Cardiac muscle cell (in vitro differentiated cells and primary cell): ENCODE measurements at places on chromosomes 11 and 22. TPM values are rescaled to one million over a fixed set of nuclear protein-coding genes. Genes with fewer than 3 reads are reported as not detected.
A peak's percentile ranks its signal among the peaks of the same experiment; 100 is the strongest.

- no peak overlapping the region for H3K27ac ChIP-seq
- H3K36me3 ChIP-seq, result no peaks in the 10 kb centered on the region
- DNase-seq, result no peak
- H3K4me3 ChIP-seq, result no peak overlapping the region
- H3K27me3 ChIP-seq, result no peaks in the 10 kb centered on the region
Observed at GRCh38 chr11:15144347-15144746, 29.6 kb downstream of the INSC start.

AIFM3 gene
- total RNA-seq, result 2.0 and 4.8 TPM in 2 replicates

DNA sequence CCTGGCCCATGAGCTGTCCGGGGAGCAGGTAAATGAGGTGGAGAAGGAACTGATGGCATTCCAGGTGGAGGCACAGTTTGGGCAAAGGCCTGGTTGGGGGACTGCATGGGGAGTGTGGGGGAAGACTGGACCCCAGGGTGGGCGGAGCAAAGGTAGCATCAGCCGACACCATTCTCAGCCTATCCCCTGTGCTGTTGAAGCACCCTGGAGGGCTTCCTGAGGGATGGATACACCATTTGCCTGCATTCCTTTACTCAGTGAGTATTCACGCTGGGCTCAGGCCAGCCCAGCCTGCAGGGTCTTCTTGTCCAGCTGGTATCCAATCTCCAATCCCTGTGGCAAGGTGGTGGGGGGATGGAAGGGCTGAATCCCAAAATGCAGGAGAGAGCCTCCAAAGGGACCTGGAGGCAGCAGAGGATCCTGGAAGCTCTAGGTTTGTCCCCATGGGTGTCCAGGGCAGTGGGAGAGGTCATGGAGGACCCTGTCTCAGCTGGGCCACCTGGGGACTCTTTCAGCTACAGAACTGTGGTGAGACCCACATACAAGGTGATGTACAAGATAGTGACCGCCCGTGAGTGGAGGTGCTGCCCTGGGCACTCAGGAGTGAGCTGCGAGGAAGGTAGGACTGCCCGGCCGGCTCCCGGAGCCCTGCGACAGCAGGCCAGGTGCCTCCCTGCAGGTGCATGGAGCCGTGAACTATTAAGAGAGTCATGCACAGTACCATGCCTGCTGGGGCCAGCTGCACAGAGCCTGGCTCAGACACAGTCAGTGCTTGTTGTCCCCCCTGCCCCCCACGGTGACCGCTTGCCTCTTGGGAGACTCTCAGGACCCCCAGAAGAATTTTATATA, 9.5 kb downstream of the EMID1 start:
- H3K27ac ChIP-seq, result no peak overlapping the region
- no peak overlapping the region for H3K4me3 ChIP-seq
- H3K36me3 ChIP-seq, result no peaks in the 10 kb centered on the region
- DNase-seq, result no peak
- H3K27me3 ChIP-seq, result no peaks in the 10 kb centered on the region

GRCh38 chr22:42418811-42419242, 13.4 kb downstream of the NFAM1 start:
- H3K27ac ChIP-seq, result no peak overlapping the region
- H3K36me3 ChIP-seq, result no peaks in the 10 kb centered on the region
- peaks cover 27% of the 10 kb centered on the region for H3K4me1 ChIP-seq
- H3K27me3 ChIP-seq, result no peaks in the 10 kb centered on the region

DNA sequence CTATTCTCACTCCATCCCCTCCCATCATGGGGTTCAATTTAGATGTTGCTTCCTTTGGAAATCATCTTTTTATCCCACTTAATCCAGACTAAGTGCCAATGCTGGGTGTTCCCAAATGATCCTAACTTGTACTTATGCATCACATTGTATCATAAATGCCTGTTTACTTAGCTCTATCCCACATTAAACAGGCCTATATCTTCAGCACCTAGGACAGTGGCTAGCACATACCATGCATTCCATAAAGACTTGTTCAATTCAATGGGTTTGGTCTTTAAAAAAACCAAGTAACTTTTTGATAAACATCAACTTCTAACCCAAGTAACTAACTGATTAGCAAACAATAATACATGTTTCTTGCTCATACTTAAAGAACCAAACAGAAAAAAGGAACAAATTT, 40.6 kb downstream of the RSF1 start:
- DNase-seq, result peak; percentile 40
- H3K27ac ChIP-seq, result no peak overlapping the region
- H3K4me3 ChIP-seq, result no peak overlapping the region

PGR gene
- 0.04 TPM in 1 of 2 replicates, not detected in the other for total RNA-seq

MYRF gene
- 48.0 and 56.9 TPM in 2 replicates for total RNA-seq

SCGB1D2 gene
- total RNA-seq, result not detected in 2 replicates

CRYBB3 gene
- not detected in 2 replicates for total RNA-seq

MMP10 gene
- total RNA-seq, result not detected in 2 replicates

GRCh38 chr11:65560555-65561418, 2.6 kb upstream of the LTBP3 start:
- H3K27me3 ChIP-seq, result no peaks in the 10 kb centered on the region
- H3K4me1 ChIP-seq, result peaks cover 31% of the 10 kb centered on the region
- H3K4me3 ChIP-seq, result no peak overlapping the region
- no peaks in the 10 kb centered on the region for H3K36me3 ChIP-seq
- peak; percentile 57 for DNase-seq
- H3K27ac ChIP-seq, result no peak overlapping the region

DNA sequence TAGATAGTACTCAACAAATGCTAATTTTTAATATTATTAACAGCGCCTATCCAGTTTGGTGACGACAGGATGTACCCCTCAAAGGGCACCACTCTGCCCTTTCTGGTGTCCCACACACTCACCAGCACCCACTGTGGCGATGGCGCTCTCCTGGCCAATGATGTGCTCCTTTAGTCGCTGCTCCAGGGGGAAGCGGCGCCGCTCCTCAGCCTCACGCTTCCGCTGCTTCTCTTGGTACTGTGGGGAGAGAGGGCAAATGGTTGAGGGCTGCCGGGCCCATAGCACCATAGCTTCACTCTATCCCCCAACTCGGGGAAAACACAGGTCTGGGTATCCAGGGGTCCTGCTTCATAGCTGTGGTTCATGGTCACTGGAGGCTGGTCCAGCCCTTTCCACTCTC, 73.0 kb upstream of the PHOX2A start:
- no peaks in the 10 kb centered on the region for H3K27me3 ChIP-seq
- no peak overlapping the region for H3K27ac ChIP-seq
- H3K4me1 ChIP-seq, result peaks cover 7% of the 10 kb centered on the region

GRCh38 chr11:85665733-85666132, 804 bp upstream of the CREBZF start:
- no peak for DNase-seq
- H3K27ac ChIP-seq, result peak overlapping the region; percentile 96
- H3K36me3 ChIP-seq, result peaks cover 7% of the 10 kb centered on the region
- H3K27me3 ChIP-seq, result no peaks in the 10 kb centered on the region
- H3K4me1 ChIP-seq, result peaks cover 24% of the 10 kb centered on the region

CASP5 gene
- not detected in 2 replicates for total RNA-seq

DNA sequence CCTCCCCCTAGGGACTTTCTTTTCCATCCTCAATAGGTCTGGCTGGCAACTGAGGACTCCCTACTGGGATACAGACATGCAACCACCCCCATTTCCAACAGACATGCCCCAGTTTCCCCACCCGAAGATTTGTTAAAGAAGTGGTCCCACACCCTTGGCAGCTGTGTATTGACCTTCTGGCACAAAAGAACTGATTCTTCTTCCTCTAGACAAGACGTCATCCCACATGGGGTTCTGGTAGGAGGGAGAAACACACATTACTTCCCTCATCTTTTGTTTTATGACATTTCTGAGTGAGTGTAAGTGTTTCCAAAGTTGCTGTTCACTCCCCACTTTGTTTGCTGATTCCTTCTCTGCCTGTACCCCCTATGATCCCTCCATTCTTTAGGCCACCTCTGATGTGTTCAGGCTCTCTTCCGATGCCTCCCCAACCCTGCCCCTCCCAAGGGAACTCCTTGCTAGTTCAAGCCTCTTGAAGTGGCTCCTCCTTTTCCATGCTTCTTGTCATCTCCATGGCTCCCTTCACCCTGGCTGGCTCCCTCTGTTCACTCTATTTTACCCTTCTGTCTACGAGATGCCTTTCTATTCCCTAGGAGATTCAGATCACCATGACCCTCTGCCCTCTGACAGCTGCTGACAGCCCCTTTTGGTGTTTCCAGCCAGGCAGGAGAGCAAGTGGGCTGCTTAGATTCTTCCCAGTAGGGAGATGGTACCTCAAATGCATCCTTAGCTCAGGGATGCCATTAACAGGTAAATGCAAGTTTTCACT, 4.3 kb downstream of the KIRREL3 start:
- no peak overlapping the region for H3K27ac ChIP-seq
- no peak overlapping the region for H3K4me3 ChIP-seq
- peaks cover 4% of the 10 kb centered on the region for H3K4me1 ChIP-seq
- no peak for DNase-seq

GRCh38 chr22:45455212-45455611, 41.7 kb downstream of the RIBC2 start:
- no peaks in the 10 kb centered on the region for H3K36me3 ChIP-seq
- no peak overlapping the region for H3K4me3 ChIP-seq
- DNase-seq, result peak; percentile 51

GRCh38 chr11:44112091-44112821, 16.8 kb downstream of the EXT2 start:
- H3K36me3 ChIP-seq, result peaks cover 27% of the 10 kb centered on the region
- peak; percentile 54 for DNase-seq
- H3K27ac ChIP-seq, result no peak overlapping the region
- no peaks in the 10 kb centered on the region for H3K27me3 ChIP-seq

DNA sequence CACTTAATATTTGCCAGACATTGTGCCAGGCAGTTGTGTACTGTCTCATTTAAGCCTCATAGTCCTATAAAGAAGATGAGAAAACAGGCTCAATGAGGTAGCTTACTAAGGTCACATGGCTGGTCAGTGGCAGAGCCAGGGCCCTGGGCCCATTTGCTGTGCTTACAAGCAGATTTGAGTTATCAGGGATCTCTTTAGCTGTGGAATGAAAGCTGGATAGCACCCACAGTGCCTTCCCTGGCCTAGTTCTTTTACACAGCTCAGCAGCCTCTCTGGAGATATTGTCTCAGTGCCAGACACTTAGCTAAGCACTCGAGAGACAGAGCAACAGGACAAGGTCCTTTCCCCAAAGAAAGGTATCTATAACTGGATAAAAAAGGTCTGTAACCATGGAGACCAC, 6.1 kb downstream of the TMEM86A start:
- no peak overlapping the region for H3K4me3 ChIP-seq
- no peaks in the 10 kb centered on the region for H3K36me3 ChIP-seq
- no peak overlapping the region for H3K27ac ChIP-seq
- H3K27me3 ChIP-seq, result peaks cover 16% of the 10 kb centered on the region
- peak; percentile 12 for DNase-seq

DNA sequence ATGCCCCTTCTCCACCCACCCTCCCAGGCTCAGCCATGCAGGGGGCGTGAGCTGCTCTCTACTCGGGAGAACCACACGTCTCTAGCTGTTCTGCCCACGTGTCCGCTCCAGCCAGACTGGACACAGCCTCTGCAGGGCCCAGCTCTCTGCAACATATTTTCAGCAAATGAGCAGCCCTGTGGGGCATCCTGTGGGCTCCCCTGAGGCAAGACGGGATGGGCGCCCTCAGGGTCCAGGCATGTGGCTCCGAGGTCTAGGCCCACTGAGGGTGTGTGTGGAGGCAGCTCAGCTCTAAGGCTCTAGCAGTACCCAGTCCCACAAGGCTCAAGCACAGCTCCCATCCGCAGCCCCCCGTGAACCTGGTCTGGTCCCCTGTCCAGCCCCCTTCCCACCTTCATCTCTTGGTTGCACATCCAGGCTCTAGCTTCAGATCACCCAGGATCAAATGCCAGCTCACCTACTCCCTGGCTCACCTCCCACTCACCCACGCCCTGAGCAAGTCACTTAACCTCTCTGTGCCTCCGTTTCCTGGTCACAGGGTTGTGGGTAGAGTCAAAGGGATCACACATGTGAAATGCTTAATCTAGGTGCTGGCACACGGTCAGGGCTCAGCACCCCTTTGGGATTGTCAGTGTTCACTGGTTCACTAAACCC, 57.8 kb upstream of the TCF20 start:
- no peak overlapping the region for H3K4me3 ChIP-seq
- no peaks in the 10 kb centered on the region for H3K36me3 ChIP-seq
- H3K27ac ChIP-seq, result peak overlapping the region; percentile 21
- DNase-seq, result no peak
- H3K27me3 ChIP-seq, result no peaks in the 10 kb centered on the region

GRCh38 chr11:28842716-28843115, 734.5 kb downstream of the METTL15 start:
- H3K36me3 ChIP-seq, result no peaks in the 10 kb centered on the region
- H3K4me1 ChIP-seq, result no peaks in the 10 kb centered on the region
- no peak overlapping the region for H3K27ac ChIP-seq
- peaks cover 29% of the 10 kb centered on the region for H3K27me3 ChIP-seq
- DNase-seq, result no peak

DNA sequence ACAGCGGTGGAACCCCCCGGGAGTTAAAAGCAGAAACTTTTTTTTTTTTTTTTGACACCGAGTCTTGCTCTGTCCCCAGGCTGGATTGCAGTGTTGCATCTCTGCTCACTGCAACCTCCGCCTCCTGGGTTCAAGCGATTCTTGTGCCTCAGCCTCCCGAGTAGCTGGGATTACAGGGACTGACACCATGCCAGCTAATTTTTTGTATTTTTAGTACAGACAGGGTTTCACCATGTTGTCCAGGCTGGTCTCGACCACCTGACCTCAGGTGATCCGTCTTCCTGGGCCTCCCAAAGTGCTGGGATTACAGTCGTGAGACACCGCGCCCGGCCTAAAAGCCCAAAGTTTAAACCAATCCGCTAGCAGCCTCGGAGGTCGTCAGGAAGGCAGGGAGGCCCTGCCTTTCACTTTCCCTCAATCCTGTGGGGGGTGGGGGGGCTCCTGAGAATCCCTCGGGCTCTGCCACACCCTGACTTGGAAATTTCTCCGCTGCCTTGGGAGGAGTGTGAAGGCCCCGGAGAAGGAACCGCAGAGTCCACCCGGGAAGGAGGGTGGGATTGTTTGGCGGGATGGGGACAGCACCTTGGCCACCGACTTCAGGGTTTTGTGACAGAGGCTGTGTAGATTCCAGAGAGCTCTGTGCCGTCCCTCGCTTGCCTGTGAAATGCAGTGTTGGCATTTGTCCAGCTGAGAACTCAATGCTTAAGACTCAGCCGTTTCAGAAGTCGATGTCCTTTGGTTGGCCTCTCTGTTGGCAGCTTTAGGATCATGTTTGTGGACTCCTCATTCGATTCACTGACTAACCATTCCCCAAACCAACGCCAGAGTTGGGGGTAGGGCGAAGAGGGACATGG, 1.0 kb downstream of the ARHGAP8 start:
- no peaks in the 10 kb centered on the region for H3K36me3 ChIP-seq
- H3K4me1 ChIP-seq, result no peaks in the 10 kb centered on the region
- peak; percentile 88 for DNase-seq
- peaks cover 18% of the 10 kb centered on the region for H3K27me3 ChIP-seq

DNA sequence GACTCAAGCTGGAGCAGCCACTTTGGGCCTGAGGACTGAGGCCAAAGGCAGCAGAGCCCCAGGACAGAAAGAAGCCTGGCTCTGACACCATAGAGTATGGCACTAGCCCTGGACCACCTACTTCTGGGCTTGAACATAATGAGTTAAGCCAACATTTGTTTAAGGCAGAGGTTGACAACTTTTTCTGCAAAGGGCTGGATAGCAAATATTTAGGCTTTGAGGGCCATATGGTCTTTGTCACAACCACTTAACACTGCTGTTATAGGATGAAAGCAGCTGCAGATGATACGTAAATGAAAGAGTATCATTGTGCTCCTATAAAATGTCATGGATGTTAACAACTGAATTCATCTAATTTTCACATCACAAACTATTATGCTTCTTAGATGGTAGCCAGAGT, 16.6 kb downstream of the OSBP start:
- H3K4me1 ChIP-seq, result no peaks in the 10 kb centered on the region
- peaks cover 72% of the 10 kb centered on the region for H3K36me3 ChIP-seq
- H3K4me3 ChIP-seq, result no peak overlapping the region
- H3K27me3 ChIP-seq, result no peaks in the 10 kb centered on the region

- no peaks in the 10 kb centered on the region for H3K4me1 ChIP-seq
- peaks cover 13% of the 10 kb centered on the region for H3K27me3 ChIP-seq
- no peak overlapping the region for H3K4me3 ChIP-seq
- no peak overlapping the region for H3K27ac ChIP-seq
Observed at GRCh38 chr11:64686466-64687170, 36.4 kb downstream of the NRXN2 start.
